ENCODE measurements at places on chromosomes 4 and X.

DNA sequence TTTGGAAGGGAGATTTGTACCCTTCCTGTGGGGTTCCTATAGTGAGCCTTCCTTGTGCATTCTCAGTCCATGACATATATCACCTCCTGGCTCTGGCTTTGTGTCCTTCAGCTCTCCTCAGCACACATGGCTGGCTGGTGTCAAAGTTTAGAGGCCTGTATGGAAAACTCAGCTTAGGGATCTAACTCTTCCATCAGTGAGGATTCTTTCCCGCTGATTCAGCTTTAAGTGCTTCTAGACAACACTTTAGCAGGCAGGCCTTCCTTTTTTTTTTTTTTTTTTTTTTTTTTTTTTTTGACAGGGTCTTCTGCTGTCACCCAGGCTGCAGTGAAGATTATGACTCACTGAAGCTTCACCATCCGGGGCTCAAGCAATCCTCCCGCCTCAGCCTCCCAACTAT, 84.2 kb downstream of the NPNT start:
- no peak for DNase-seq

GRCh38 chr4:104906276-104906675, 240.4 kb upstream of the TET2 start:
- no peak for DNase-seq

- no peak for DNase-seq
These were observed 390.2 kb downstream of the IDS start for GRCh38 chrX:149114874-149115273.

DNA sequence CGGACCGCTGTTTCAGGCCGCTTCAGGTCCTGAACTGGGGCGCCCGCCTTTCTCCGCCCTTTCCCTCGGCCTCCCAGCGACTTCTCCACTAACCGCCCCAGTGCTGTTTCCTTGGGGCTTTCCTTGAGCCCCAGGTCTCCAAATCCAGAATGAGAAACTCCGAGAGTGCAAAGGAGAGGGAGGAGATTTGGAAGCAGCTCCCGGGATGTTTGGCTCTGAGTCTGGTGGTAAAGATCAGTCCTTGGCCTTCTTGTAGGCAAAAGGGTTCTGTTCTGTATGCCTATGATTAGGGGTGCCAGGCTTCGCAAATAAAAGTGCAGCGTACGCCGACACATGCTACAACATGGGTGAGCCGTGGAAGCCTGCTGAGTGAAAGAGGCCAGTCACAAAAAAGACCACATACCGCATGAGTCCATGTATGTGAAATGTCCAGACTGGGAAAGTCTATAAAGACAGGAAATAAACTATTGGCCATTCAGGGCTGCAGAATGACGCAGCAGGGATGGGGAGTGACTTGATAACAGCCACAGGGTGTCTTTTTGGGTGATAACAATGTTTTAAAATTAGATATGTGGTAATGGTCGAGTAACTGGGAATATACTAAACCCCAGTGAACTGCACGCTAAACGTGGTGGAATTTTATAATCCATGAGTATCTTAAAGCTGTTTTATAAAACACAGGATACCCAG, 99.8 kb downstream of the TRAPPC11 start:
- no peak for DNase-seq

DNA sequence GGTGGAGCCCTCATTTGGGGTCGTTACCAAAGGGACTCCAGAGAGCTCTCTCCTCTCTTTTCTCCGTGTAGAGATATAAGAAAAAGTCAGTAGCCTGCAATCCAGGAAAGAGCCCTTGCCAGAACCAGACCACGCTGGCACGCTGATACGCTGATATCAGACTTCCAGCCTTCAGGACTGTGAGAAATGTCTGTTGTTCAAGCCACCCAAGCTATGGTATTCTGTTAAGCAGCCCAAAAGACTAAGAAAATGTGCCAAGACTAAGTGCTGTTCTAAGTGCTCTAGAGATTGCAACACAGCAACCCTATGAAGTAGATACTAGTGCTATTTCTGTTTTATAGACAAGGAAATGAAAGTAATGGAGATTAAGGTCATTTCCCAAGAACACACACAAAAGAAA, 205.7 kb downstream of the CAMK2D start:
- DNase-seq = no peak

GRCh38 chr4:160825644-160826338, 1338.0 kb downstream of the FSTL5 start:
- DNase-seq = no peak

DNA sequence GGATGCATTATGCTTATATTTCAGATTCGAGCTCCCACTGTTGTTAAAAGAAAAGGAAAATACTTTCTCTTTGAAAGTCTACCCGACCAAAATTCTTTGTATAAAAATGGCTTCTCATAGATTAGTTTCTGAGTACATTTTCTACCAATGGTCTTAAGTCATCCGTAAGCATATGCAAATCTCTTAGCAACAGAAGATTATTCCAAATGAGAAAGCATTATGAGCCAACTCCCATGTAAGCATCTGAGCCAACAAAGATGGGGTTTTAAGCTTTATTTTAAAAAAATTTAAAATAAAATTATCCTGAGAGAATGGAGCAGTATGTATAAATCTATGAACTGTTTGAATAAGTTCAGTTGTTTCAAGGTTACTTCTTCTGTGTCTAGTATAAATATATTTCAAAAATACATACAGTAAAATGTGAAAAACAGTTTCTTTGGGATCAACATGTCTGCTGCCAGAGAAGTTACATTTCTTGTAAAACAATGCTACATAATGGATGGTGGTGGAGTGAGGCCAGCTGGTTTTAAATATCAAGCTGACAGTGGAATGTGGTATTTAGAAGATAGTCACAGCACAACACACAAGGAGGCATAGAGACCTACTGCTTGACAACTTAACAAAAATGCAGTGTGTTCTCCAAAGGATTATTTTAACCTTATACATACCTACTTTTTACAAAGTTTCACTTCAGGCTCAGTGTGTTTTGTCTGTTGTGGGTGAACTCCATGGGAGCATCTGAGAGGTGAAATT, 199.5 kb upstream of the DIPK2B start:
- no peak for DNase-seq

DNA sequence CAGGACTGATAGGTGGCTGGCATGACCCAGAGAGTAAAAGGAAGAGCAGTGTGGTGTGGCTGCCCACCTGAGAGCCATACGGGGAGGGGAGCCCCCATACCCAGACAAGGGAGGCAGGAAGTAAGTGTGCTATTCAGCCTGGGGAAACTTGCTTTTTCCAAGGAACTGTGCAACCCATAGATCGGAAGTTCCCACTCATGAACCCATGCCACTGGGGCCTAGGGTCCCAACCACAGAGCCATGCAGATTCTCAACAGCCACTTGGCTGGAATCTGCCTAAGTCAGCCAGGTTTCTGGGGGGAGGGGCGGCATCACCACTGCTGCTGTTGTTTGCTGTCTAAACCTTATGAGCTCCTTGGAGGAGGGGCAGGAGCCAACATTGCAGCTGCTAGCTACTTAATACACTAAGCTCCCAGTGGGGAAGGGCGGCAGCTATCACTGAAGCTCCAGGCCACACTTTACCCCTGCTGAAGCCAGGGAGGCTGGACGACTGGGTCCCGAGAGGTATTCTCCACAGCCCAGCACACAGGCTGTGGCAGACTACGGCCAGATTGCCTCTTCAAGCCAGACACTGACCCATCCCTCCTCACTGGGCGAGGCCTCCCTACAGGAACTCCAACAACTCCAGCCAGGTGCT, 410.4 kb downstream of the INPP4B start:
- DNase-seq = no peak

DNA sequence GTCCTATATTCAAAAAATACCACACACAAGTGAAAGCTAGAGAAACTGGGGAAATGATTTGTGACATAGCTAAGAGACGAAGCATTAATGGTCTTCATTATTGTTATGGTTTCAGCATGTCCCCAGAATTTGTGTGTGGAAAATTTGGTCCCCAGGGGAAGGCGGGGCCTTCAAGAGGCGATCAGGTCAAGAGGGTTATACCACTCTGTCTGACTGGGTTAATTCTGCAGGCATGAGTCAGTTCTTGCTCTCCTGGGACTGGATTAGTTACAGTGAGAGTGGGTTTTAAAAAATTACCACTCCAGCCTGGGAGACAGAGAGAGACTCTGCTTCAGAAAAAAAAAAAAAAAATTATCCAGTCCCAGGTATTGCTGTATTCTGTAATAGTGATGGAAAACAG, 2.1 kb upstream of the MTNR1A start:
- no peak for DNase-seq

GRCh38 chrX:133926809-133927208, 58.6 kb downstream of the GPC3 start:
- no peak for DNase-seq

GRCh38 chr4:38884254-38884653, 16.6 kb downstream of the FAM114A1 start:
- no peak for DNase-seq

GRCh38 chr4:133624744-133625143, 475.6 kb downstream of the PCDH10 start:
- DNase-seq = no peak

- peak; percentile 94 for DNase-seq
These were observed at the start of gene ZNF718 for GRCh38 chr4:124275-125081. Gene ZNF718 (plus strand): TSS chr4:124501. CDS start chr4:124671, 170 bp downstream.

GRCh38 chrX:100274916-100275315, 135.2 kb downstream of the PCDH19 start:
- DNase-seq = no peak

- DNase-seq = no peak
These were observed 5.0 kb downstream of the FBXO8 start for GRCh38 chr4:174278467-174278866.

DNA sequence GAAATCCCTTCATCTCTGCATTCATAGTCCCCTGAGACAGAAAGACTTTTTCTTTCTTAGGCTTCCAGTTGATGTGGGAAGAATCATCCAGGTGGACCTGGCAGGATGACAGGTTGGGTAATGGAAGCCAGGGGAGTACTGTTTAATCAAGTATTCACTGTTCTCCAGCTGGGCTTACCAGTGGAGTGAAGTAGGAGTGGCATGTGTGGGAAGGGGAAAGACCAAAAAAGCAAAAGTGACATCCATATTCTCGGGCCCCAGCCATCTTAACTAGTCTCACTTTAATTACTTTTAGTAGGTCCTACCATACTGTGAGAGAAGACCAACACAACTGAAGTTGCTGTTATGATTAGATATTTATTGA, 18.5 kb downstream of the VSIG4 start:
- DNase-seq = no peak

- DNase-seq = no peak
These were observed 94.3 kb downstream of the GATB start for GRCh38 chr4:151666501-151666900.

DNA sequence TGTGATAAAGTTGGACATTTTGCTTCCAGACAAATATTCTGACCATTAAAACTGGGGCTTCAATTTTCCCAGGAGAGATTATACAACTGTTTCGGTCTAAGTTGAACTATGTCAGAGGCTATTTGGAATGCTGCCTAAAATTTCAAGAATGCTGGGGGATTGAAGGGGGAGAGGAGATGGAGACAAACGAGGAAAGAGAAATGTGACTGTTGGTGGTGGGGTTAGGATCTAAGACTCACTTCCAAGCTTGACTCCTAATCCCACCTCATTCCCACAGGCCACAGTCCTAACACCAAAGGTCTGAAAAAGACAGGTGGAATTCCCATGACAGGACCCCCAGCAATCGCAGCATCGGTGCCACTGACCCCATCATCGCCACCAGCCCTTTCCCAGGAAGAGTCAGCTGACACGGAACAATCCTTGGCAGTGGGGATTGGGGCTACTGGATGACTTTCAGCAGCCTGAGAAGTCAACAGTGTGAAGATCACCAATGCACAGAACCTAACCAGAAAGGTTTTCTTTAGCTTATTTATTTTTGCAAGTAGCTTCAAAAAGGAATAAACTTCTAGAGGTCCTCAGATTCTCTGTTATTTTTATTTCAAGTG, 74.0 kb upstream of the PRSS48 start:
- DNase-seq = no peak

- no peak for DNase-seq
These were observed 71.4 kb upstream of the TRAM1L1 start for GRCh38 chr4:117156806-117157205.

DNA sequence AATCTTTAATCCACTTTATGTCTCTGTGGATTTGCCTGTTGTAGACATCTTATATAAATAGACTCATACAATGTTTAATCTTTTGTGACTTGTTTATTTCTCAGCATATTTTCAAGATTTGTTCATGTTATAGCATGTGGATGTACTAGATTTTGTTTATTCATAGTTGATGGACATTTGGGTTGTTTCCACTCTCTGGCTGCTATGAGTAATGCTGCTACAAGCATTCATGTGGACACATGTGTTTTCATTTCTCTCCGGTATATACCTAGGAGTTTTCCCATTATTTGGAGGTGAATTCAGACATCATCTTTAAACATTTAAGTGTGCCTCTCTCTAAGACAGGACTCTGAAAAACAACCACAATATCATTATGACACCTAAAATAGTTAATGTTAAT, 2.3 kb downstream of the IKBKG start:
- DNase-seq = no peak

- DNase-seq = no peak
These were observed 169.9 kb upstream of the RBPJ start for GRCh38 chr4:26150948-26151347.

- DNase-seq = no peak
These were observed 66.3 kb downstream of the ZFYVE28 start for GRCh38 chr4:2352171-2352570.

- DNase-seq = no peak
These were observed 106.2 kb upstream of the RAPGEF2 start for GRCh38 chr4:158996669-158997074.

DNA sequence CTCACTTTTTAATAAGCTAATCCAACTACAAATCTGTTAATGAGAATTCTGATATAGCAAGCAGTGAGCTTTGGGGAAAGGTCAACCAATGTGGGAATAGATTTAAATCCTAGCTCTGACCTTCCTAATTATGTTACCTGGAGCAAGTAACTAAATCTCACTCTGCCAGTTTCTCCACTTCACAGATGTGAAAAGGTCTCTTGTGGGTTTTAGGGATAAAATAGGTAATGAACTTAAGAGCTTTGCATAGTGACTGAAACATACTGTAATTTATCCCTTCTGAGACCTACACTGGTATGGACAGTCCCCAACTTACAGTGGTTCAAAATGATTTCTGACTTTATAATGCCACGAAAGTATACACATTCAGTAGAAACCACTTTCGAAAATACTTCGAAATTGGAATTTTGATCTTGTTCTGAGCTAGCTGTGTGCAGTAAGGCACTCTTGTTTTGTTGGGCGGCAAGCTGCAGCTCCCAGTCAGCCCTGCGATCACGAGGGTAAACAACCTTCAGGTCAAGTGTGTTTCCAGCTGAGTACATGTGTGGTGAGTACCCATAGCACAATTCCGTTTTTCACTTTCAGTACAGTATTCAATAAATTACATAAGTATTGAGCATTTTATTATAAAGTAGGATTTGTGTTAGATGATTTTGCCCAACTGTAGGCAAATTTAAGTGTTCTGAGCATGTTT, 93.7 kb downstream of the ADGRL3 start:
- no peak for DNase-seq

DNA sequence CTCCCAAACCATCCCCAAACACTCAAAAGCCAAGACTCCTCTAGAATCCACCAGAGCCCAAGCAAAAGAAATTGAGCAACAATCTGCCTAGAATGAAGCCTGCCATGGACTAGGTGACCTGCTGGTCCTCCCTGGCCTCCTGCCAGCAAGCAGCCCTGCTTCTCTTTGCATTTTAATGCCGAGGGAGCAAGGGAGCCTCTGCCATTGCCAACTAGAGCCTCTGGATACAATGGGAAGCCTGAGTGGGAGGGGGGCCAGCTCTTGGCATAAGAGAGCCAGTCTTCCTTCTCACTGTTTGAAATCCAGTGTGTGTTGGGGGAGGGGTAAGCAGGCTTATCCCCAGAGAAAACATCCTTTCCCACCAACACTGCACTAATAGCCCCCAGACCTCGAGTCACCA, 1.5 kb upstream of the GDPD2 start:
- DNase-seq = no peak

All from right renal cortex interstitium (tissue), 3 donors.